ENCODE measurements at places on chromosomes 3 and 15. TPM values are rescaled to one million over a fixed set of nuclear protein-coding genes. Genes with fewer than 3 reads are reported as not detected.

The SLITRK3 gene
- 4.7 TPM for total RNA-seq

The DTWD1 gene
- 36.1 TPM for total RNA-seq

The C2CD4B gene
- total RNA-seq: 3.8 TPM

The CPLX3 gene
- total RNA-seq: 0.20 TPM

The BSN gene
- 6.9 TPM for total RNA-seq

The LRRK1 gene
- total RNA-seq: 5.3 TPM

The SLC38A3 gene
- total RNA-seq: 10.5 TPM

The SCN11A gene
- total RNA-seq: 1.0 TPM

The TMEM158 gene
- 3.2 TPM for total RNA-seq

Data from spinal cord (tissue), 10 donors.